ENCODE measurements at places on chromosomes 5 and 9.

- DNase-seq = no peak
Observed at GRCh38 chr5:96075579-96076289, 114.1 kb upstream of the ELL2 start.

- no peak for DNase-seq
Observed at GRCh38 chr9:125515281-125515680, 191.7 kb downstream of the MAPKAP1 start.

- DNase-seq = no peak
Observed at GRCh38 chr9:79598562-79599345, 27.0 kb downstream of the TLE4 start.

DNA sequence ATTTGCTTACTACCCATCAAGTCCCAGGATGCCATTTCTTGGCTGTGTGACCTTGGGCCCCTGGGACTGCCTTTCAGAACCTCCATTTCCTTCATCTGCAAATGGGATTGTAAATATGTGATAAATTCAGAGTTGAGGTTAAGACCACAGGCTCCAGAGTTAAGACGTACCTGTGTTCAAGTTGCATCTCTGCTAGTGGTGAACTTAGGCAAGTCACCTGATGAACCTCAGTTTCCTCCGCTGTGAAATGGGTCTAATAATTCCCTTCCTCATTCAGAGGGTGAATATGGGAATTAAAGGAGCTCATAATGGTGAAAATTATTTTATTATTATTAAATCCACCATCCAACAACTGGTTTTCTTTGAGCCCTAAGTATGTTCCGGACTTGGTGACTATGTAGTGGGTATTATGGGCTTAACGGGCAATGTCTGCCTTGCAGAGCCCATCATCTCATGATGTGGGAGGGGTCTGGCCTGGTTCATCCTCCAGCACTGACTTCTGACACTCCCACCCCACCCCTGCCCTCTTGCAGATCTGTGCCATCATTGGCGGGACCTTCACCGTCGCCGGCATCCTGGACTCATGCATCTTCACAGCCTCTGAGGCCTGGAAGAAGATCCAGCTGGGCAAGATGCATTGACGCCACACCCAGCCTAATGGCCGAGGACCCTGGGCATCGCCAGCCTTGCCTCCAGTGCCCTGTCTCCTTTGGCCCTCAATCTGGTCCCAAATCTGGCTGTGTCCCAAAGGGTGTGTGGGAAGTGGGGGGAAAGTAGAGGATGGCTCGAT lies 8.9 kb upstream of the RPL26L1 start:
- no peak for DNase-seq

DNA sequence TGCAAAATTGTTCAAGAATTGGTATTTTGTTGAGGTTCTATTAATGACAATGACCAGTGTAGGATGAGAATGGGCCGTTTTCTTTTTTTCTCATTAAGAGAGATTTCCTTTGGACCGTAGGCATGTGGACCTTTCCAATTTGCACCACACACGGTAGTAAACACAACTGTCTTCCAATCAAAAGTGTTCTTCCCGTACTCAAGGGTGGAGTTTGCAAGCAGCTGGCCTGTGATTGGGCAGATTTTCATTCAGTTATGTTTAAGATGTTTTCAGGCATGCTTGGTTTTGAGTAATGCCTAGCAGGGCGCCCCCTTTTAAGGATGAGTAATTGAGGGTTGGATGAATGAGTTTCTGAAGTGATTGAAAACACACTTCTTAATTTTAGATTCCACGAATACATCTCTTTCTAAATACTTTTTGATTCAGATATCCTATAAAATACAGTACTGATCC lies 2.5 kb downstream of the KDM3B start:
- DNase-seq = peak; percentile 25

DNA sequence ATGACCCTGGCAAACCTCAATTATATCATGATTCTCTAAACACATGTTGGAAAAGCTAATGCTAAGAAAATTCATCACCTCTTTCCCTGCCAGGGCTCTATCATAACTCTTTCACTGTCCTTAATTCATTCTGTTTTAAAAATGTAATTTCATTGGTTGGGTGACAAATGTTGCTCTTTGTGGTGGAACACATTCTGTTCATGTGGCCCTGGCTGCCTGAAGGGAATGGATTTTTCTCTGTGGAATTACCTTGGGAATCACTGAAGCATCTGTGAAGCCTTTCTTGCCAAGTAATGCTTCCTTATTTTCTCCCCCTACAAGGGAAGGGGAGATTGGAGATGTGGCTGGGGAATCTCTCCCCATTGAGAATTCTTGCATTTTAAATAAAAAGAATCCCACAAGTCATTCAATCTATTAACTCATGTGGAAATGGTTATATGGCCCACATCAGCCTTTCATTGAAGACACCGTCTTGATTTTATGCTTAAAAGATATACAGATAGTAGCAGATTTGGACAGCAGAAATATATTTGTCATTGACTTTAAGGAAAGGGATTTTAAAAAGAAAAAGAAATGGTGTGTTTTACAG lies 201.8 kb upstream of the NMUR2 start:
- no peak for DNase-seq

DNA sequence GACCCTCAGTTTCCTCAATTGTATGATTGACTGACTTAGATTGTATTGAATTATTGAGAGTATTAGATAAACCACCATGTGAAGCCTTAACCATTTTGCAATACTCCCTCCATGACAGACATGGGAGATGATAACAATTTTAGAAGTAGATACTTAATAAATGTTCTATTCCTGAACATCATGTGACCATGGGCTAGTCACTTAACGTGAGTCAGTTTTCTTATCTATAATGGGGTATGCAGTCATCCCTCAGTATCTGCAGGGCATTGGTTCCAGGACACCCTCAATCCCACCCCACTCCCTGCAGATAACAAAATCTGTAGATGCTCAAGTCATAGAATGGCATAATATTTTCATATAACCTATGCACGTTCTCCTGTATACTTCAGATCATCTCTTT lies 31.0 kb downstream of the SNX18 start:
- DNase-seq = no peak

GRCh38 chr9:91488341-91488740 lies 64.7 kb upstream of the NFIL3 start:
- no peak for DNase-seq

- no peak for DNase-seq
Observed at GRCh38 chr9:123034881-123035510, 1.5 kb downstream of the GPR21 start.

GRCh38 chr9:121055642-121056143 lies 5.6 kb upstream of the C5 start:
- no peak for DNase-seq

DNA sequence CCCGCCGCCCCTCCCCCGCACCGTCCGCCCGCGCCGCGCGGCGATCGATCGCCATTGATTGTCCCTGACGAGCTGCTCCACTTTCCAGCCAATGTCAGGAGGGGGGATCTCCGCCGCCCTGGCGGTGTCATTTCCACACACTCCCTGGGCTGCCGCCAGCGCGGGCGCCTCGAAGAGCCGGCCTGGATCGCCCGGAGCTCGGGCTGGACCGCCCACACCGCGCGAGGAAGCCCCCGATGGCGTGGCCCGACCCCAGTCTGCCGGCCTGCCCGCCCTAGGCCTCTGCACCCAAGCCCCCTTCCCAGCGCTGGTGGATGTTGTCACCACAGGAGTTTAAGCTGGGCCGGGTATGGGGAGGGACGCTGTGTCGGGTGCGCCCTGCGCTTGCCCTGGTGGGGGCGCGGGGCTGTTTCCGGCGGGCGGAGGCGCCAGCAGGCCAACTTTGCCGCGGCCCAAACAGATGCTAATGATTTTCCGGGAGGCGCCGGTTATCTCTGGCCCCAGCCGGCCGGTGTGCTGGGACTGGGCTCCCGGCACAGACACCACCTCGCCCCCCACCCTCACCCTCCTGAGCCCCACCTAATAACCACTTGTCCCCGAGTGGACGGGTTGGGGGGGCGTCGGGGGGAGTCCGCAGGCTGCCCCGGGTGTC lies 10.6 kb upstream of the CXXC5 start:
- peak; percentile 20 for DNase-seq

GRCh38 chr9:129467004-129467588 lies 153.8 kb downstream of the C9orf50 start:
- DNase-seq = no peak

GRCh38 chr5:14998491-14998890 lies 126.9 kb upstream of the ANKH start:
- DNase-seq = no peak

DNA sequence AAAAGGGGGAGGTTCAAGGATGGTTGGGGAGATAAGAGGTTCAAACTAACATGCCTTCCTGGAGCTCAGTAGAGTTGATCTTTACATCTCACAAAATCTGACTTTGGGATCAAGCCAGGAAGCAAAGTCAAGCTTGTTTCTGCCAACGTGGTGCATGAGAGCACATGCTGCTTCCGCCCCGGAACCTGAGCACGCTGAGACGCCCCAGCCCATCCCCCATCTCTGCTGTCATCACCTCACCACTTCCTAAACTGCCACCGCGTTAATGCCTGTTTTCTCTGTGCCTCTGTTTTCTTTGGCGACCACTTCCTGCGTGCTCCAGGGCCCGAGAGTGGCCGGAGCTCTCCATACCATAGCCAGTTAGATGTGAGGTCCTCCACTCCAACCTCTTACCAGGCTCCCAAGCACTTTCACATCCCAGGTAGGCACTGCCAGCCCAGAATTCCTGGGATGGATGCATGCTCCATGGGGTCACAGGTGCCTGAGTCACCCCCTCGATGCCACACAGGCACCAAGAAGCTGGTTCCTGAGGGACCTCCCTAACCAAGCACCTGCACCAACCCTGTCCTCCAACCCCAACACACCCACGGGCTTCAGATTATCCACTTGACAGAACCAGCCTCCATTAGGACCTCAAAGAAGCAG lies 31.2 kb upstream of the AFAP1L1 start:
- DNase-seq = peak; percentile 77

- no peak for DNase-seq
Observed at GRCh38 chr5:14743601-14744295, 79.2 kb downstream of the OTULIN start.

- DNase-seq = no peak
Observed at GRCh38 chr5:151212406-151212798, 11.5 kb downstream of the CCDC69 start.

- no peak for DNase-seq
Observed at GRCh38 chr5:5828619-5829018, 406.1 kb downstream of the ICE1 start.

- DNase-seq = no peak
Observed at GRCh38 chr5:68554571-68555279, 339.2 kb downstream of the PIK3R1 start.

DNA sequence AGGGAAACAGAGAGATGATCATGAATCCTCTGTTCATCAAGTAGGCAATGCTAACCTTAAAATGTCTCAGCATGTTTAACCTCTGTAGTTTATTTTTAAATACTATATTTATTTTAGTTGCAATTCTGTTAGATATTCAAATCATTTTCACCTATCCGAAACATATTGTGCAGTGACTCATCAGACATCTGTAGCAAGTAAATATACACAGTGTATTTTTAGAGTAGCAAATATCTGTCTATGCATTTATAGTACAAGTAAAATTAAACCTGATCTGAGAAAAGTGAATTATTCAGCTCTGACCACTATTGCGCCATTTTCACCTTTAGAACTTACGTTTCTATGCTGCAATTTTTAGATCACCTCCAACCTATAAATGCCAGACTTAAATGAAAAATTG lies 24.3 kb upstream of the TUSC1 start:
- DNase-seq = no peak

DNA sequence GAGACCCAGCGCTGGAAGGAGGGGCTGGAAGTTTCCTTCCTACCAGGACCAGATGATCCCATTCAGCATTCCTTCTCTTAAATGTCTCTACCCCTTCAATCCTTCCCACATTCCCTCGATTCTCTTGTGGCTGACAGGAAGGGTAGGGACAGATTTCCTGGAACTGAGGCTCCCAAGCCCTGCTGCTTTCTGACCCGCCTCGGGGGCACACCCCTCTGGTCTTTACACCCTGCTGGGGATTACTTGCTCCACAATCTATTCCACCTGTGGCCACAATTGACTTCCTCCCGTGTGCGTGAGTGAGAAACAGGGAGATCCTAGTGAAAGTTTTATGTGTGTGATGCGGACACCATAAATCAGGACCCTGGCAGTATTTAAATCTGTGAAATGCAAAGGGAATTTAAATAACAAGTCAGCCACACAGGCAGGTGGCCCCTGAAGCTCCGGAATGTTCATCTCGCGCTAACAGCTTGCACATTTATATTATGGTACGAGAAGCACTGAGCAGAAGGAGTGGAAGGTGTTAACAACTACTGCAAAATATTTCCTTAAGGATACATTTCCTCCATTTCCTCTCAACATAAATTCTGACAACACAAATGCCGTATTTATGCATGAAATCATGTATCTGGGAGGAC lies 237.5 kb downstream of the SLIT3 start:
- no peak for DNase-seq

GRCh38 chr5:128919542-128919941 lies 45.7 kb upstream of the SLC27A6 start:
- DNase-seq = no peak

- DNase-seq = no peak
Observed at GRCh38 chr5:31218978-31219377, 25.5 kb downstream of the CDH6 start.

DNA sequence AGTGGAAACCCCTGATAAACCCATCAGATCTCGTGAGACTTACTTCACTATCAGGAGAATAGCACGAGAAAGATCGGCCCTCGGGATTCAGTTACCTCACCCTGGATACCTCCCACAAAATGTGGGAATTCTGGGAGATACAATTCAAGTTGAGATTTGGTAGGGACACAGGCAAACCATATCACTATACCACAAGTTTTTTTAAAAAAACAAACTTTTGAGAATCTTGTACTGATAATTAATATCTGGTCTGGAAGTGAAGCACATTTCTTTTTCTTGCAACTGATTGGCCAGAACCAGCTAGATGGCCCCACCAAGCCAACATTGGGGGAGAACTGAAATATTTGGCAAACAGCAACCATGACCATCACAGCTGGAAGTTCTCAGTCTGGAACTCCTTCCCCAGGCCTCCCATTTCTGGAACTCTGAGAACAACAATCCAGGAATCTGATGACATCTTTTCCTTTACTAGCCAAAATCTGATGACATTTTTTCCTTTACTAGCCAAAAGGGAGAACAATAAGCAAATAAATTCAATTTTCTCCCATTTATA lies 51.8 kb upstream of the CDKN2B start:
- no peak for DNase-seq

DNA sequence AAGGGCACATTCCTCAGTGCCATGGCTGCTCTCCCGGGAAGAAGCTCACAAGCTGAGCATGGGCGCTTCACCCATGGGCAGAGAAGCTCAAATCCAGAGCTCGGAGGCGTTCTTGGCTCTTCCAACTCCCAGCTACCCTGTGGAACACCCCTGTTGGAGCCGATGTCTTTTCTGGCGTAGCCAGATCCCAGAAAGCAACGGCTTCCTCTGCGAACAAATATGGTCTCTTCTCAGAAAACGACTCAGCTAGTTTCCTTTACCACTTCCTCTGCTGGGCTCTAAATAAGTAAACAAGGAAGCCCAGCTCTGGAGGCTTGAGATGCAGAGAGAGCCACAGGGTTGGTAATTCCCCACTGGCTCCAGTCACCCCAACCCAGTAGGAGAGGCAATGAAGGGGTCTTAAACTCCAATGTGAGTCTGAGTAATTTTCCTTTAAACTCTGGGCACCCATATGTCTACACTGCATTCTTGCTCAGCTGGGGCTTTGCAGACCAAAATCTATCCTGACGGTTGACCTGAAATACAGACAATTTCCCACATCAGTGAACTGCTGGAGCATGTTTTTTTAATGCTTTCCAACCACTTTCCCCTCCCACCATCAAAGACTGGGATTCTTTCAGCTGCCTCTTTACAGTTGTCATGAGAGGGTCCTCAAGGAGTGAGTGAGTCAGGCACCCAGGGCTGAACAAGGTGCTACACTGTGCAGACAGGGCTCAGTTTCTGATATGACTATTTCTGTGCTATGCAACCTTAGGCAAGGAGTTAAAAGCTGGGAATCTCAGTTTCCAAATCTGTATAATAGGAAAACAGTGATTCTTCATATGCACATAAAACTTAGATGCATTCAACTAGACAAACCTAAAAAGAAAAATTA lies at the start of gene LCP2:
Gene LCP2, minus strand, starts transcription at position 189 of the 874 bp plus-strand sequence. Its CDS starts 166 bp downstream, at position 23.
- no peak for DNase-seq

Data from T follicular helper cell (primary cell).